ENCODE measurements at places on chromosomes 16 and 17.

GRCh38 chr16:27600381-27600780 is 50.4 kb downstream of the KATNIP start:
- DNase-seq, result no peak

DNA sequence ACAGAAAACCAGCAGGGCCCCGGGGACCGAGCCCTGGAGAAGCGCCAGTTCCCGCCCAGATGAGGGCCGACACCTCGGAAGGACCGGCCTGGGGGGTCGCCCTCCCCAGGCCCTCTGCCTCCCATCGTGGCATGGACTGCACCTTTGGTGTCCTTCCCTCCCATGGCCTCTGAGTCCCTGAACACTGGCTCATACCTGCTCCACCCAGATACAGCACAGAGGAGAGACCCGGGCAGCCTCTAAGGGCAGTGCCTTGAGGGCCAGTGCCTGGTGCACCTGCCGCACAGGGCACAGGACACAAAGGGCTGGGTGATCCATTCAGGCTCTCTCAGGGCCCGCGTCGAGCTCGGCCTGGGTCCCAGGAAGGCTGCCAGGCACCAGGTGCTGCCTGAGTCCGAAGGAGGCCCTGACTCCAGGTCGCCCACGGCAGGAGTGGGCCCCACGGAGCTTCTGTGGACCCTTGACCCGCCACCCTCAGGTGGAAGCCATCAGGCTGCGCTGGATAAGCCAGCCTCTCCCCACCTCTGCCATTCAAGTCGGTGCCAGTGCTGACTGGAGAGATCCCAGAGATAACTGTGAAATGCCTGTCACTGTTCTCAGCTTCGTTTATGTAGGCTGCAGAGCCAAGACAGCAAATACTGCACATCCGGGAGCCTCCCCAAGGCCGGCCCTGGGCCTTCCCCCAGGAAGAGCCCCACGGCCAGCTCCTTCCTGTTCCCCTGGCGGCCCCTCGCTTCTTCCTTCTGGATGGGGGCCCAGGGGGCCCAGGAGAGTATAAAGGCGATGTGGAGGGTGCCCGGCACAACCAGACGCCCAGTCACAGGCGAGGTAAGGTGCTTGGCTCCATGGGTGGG is at the start of gene ZG16B:
Gene ZG16B, plus strand, starts transcription at position 803 of the 854 bp plus-strand sequence. CDS start 139 bp downstream, outside the sequence.
- DNase-seq, result no peak

GRCh38 chr17:27751622-27752490 is 48.5 kb downstream of the NOS2 start:
- no peak for DNase-seq

DNA sequence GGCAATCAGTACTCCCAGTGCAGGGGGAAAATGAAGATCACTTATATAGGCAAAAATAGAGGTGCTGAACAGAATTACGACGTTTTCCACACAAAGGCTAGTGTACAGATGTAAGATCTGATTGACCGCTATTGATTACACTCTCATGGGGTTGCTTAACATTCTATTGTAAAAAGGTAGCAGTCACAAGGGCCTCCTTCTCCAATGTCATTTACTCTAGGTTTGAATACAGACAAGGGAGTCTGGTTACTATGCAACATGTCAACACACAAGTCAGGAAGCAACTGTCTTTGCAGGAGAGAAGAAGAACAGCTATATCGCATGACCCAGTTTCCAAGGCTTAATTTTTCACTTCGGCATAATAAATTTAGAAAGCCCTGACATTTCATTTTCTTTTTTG is 7.9 kb downstream of the KRT37 start:
- DNase-seq, result no peak

- no peak for DNase-seq
Measured at GRCh38 chr17:66850692-66851091, 15.8 kb downstream of the CACNG5 start.

DNA sequence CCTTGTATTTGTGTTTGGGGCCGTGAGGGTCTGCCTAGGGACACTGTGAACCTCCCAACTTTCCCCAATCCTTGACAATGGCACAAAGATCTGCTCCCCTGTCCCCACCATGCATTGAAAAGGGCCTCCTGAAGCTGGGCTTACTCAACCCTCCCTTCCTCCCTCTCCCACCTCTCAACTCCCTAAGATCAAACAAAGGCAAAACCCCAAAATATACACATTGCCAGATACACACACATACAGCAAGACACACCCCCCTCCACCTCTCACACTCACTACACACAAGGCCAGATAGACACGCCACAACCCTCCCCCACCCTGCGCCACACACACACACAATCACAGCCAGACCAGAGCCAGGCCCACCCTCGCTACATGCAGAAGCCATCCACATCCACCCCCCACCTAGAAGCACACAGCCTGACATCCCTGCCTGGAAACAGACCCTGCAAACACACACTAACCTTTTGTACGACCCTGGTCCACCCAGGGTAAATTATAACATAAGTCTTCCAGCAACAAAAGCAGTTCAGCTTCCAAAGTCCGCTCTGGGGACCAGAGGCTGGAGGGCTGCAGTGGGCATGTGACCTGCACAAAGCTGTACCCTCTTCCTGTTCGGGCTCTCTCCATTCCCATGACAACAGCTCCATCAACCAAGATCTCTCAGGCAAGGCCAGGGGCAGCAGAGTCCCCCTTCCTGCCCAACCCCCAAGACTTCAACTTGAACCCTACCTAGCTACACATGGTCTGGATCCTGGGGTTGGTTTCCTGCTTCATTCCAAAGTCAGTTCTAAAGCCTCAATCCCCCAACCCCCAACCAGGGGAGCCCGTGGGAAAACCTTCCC is 1.9 kb downstream of the PCGF2 start:
- DNase-seq, result no peak

GRCh38 chr17:65447823-65448222 is 113.6 kb downstream of the AXIN2 start:
- no peak for DNase-seq

- no peak for DNase-seq
Measured at GRCh38 chr17:55266051-55266957, 1.5 kb downstream of the HLF start.

GRCh38 chr17:77506371-77506991 is 365.7 kb downstream of the SEC14L1 start:
- DNase-seq, result no peak

- no peak for DNase-seq
Measured at GRCh38 chr16:66662445-66663194, 33.9 kb downstream of the CMTM4 start.

GRCh38 chr17:65547253-65547670 is 14.2 kb downstream of the AXIN2 start:
- no peak for DNase-seq

DNA sequence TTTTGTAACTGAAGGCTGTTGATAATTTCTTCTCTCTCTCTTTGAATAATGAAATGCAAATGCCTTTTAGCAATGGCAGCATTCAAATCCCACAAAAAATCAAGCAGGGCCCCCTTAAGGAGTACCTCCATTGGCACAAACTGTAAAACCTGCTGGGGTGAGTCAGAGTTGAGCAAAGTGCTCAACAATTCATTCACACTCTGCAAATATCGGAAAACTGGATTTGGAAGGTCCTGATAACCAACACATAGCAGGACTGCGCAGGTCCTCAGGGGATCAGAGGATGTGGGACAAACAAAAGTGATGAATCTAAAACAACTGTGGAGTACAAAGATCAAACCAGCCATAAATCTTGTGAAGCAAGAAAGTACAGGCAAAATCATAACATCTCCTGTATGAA is 5.6 kb downstream of the CMTR2 start:
- no peak for DNase-seq

- DNase-seq, result no peak
Measured at GRCh38 chr17:44887971-44888954, 11.0 kb downstream of the EFTUD2 start.

All from GM18507 (cell line).